NCI-H69 (cell line): ENCODE measurements at places on chromosomes 6 and 20.

- peak; percentile 43 for DNase-seq
Observed at GRCh38 chr20:36951979-36952738, 651 bp upstream of the SAMHD1 start.

DNA sequence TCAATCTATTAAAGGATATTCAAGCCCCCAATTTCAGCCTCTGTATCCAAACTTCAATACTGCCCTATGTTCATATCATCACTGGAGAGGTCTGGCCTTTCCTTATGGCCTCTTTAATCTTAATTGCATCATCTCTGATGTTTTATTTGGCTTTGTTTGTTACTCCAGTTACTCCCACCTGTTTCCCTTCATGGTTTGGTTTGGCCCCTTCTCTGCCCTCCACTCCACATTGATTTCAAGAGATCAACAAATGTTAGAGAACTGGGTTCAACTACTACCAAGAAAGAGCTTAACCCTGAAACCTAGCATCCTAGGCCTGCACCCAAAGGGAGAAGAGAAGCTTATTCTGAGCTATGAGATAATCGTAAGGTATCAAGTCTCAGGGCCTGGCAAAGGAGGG lies 221.6 kb downstream of the LAMA2 start:
- no peak for DNase-seq

DNA sequence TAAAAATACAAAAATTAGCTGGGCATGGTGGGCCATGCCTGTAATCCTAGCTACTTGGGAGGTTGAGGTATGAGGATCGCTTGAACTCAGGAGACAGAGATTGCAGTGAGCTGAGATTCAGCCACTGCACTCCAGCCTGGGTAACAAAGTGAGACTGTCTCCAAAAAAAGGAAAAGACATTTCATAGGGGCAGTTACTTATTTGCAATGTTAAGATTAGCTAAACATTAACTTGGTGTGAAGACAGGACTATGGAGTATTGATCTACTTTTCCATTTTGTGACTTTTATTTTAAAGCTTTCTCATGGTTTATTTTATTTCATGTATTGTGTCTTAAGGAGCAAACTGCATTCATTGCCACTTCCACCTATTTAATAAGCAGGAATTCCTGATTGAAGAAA lies 153.0 kb downstream of the UTRN start:
- no peak for DNase-seq

DNA sequence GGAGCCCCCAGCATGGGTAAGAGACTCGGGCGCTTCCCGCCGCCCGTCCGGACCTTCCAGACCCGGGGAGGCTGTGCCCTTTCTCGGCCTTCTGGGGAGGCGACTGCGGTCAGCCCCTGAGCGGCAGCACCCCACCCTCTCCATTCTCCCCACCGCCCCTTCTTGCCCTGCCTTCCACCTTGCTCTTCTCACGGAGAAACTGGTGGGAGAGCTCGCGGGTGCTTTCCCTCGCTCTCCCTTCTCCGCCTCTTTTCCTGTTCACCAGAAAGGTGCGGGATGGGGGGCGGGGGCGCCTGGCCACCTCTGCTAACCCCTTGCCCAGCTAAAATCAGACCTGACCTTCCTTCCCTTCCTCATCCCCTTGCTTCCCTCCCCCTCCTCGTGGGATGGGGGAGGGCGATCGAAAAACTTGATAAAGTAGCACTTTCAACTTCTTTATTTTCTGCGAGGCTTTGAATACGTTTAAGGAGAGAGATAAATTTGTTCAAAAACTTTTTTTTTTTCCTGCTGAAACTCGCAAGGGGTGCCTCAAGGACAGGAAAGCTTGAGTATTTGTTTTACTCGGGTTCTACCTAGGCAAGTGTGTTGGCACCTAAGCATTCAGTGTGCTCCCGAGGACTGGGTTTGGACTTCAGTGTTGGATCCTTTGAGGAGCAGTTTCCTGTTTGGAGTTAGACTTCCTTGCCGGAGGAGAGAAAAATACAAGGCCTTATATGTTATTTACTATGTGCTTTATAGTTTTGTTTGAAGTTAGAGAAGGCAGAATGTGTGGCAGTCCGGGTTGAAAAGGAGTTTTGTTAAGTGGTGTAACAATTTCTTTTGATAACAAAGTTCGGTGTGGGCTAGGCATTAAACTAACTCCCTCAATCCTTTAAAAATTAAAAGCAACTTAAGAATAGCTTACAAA lies 897 bp downstream of the CD2AP start:
- peak; percentile 79 for DNase-seq

DNA sequence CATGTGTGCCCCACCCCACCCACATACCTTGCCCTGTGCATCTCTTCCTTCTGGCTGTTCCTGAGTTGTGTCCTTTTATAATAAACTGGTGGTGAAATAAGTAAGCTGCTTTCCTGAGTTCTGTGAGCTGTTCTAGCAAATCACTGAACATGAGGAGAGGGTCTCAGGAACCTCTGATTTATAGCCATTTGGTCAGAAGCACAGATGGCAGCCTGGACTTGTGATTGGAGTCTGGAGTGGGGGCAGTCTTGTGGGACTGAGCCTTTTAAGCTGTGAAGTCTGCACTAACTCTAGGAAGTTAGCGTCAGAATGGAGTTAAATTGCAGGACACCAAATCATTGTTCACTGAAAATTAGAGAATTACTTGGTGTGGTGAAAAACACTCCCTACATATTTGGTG lies 245.4 kb downstream of the LRFN2 start:
- DNase-seq, result peak; percentile 27

DNA sequence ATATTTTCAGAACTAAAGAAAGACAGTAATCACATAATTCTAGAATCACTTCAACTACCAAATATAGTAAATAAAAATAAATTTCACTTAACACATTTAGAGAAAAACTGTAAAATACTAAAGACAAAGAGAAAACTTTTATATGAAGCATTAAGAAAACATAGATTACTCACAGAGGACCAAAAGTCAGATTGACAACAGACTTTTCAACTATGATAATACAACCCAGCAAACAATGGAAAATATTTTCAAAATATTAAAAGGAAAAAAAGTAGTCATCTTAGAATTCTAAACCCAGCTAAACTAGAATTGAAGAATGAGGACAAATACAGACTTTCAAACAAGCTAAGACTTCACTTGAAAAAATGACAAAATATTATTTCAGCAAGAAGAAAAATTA lies 164.8 kb upstream of the ARID1B start:
- DNase-seq, result no peak
